ENCODE measurements at places on chromosomes 13 and 19.
A peak's percentile ranks its signal among the peaks of the same experiment; 100 is the strongest.

DNA sequence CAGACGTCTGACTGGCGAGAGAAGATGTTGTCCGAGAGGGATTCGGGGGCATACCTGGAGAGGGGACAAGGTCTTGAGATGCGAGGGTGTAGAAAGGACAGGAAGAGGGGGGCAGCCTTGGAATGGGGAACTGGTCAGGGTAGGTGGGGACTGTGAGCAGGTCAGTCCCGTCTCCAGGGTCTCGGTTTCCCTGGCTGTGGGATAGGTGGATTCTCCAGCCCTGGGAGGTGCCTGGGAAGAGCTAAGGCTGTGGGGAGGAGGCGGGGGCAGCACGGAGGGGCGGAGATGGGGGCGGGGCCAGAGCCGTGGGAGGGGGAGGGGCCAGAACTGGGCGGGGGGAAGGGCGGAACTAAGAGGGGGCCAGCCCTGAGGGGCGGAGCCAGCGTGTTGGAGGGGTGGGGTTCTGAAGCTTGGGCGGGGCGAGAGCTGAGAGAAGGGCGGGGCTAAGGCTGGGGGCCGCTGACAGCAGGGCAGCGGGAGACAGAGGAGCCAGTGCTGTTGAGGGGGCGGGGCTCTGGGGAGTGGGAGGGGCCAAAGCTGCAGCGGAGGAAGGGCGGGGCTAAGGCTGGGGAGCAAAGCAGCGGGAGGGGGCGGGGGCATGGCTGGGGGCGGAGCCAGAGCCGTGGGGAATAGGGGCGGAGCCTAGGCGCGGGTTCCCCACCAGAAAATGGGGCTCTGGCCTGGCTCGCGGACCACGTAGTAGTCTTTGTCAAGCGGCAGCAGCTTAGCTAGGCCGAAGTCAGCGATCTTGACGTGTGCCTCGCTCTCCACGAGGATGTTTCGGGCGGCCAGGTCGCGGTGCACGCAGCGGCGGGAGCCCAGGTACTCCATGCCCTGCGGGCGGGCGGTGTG lies 9.5 kb upstream of the INSL3 start:
- no peak for DNase-seq

- DNase-seq = no peak
Observed at GRCh38 chr19:55619286-55619685, 5.1 kb downstream of the ZNF784 start.

DNA sequence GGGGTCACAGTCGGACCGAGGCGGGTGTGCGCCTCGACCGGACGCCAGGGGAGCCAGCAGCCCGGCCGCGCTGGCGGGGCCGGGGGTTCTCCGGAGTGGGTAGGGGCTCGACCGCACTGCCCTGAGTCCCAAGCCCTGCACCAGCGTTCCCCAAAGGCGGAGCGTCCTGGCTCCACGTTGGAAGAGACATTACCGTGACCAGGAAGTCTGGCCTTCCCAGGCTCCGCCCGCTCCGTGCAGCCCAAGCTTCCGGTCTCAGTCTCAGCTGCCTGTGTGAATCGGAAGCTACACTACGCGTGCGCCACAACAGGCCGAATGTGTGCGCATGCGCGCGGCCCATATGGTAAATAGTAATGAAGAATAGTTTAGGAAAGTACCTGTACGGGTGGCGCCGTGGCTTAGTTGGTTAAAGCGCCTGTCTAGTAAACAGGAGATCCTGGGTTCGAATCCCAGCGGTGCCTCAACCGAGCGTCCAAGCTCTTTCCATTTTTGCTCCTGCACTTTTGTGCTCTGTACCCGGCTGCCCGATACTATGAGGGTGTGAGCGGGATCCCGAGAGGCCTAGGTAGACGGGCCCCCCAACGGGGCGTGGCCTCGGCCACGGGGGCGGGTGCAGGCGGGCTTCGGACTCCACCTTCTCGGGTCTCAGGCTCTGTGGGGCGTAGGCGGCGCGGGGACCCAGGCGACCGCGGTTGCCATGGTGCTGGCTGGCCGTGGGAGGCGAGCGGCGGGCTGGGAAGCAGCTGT lies 17.3 kb upstream of the LRP3 start:
- DNase-seq = peak; percentile 93

GRCh38 chr13:107942030-107942617 lies 273.2 kb downstream of the LIG4 start:
- no peak for DNase-seq

GRCh38 chr13:51584731-51585672 lies 740 bp downstream of the WDFY2 start:
- peak; percentile 66 for DNase-seq

GRCh38 chr13:44236801-44237207 lies 136.8 kb upstream of the SERP2 start:
- no peak for DNase-seq

DNA sequence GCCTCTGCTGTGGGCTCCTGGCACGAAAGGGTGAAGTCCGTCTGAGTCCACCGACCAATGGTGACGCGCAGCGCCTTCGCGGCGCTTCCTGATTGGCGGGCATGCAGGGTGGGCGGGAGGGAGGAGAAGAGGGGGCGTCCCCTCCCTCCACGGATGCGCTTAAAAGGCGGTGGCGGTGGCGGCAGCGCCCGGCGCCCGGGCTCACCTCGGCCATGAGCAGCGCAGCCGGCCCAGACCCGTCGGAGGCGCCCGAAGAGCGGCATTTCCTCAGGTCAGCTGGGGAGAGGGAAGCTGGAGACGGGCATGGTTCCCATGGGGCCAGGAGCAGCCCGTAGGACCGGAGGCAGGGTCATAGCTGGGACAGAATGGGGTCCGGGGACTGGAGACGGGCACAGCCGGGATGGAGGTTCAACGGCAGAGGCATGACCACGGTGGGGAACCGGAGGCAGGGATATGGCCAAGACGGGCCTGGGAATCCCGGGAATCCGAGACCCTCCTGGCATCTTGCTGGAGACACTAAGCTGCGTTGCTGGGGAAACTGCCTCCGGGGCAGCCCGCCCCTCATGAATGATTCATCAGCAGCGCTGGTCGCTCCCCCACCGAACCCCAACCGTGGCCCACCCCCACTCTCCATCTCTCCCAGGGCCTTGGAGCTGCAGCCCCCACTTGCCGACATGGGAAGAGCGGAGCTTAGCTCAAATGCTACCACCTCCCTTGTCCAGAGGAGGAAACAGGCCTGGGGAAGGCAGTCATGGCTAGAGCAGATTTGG lies at the start of gene YJEFN3:
Gene YJEFN3 (plus strand): TSS at position 191 of the 770 bp plus-strand sequence. CDS start 22 bp downstream, at position 213.
- DNase-seq = no peak

GRCh38 chr13:113113846-113114271 lies 8.3 kb downstream of the F7 start:
- DNase-seq = no peak

GRCh38 chr19:10389863-10390262 lies 9.5 kb upstream of the TYK2 start:
- DNase-seq = no peak

GRCh38 chr19:39996218-39996810 lies 546 bp upstream of the ZNF546 start:
- peak; percentile 41 for DNase-seq

- DNase-seq = peak; percentile 53
Observed at GRCh38 chr13:19618977-19619376, 14.5 kb upstream of the MPHOSPH8 start.

GRCh38 chr19:40592170-40592569 lies 9.0 kb upstream of the LTBP4 start:
- no peak for DNase-seq

DNA sequence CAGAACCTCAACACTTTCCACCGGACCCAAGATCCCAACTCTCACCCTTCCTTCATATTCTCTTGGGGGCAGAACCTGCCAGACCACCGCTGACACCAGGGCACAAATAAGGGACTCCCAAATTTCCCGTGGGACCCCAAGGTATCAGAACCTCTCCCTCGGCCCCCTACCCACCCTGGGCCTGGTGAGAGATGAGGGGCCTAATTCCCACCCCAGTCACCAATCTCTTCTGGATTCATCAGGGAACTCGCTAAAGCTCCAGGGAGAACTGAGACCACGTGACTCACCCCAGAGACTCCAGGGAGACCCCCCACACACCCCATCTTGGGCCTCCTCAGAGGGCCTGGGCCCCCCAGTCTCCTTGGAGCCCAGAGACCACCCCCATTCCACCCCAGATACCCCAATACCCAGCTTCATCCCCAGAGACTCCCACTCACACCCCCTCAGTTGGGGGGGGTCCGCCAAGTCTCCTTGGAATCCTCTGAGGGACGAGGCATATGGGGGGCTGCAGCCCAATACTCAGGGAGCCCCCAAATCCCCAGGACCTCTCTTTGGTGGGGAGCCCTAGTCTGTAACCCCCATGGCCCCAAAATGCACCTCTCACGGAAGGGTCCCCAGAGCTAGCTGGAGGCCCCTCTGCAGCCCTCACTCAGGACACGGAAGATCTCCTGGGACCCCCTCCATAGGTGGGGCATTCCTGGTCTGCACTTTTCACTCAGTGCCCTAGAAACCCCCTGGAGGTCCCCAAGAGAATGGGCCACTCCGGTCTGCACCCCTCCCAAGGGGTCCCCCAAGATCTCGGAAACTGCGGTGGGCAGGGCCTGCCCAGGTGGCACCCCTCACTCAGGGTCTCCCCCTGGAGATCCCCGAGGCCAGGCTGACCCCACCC lies 1.6 kb downstream of the LMNB2 start:
- no peak for DNase-seq

GRCh38 chr13:81012031-81012430 lies 671.1 kb upstream of the SPRY2 start:
- DNase-seq = no peak

DNA sequence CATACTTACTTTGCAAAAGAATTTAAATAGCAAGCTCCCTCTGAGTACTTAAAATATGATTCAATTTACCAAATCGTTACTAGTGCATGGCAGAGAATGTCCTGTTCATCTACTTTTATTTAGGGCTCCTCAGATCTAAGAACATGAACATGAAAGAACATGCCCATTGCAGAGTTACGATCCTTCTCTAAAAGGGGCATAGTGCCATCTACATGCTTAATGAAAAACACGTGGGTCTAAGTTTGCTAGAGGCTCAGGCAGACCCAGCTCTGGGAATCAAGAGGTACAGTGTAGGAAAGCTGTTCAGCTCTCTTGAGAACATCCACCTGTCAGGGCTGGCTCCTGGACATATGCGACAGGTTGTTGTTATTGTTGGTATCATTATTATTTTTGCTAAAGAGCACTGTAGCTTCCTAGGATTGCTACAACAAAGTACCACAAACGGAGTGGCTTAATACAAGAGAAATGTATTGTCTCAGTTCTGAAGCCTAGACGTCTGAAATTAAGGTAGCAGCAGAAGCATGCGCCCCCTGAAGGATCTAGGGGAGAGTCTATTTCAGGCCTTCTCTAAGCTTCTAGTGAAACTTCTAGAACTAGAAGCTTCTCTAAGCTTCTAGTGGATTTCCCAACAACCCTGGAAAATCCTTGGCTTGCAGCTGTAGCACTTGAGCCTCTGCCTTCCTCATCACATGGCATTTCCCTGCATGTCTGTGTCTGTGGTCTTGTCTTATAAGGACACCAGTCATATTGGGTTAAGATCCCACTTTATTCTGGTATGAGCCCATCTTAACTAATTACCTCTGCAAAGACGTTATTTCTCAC lies 133.9 kb downstream of the DCT start:
- no peak for DNase-seq

DNA sequence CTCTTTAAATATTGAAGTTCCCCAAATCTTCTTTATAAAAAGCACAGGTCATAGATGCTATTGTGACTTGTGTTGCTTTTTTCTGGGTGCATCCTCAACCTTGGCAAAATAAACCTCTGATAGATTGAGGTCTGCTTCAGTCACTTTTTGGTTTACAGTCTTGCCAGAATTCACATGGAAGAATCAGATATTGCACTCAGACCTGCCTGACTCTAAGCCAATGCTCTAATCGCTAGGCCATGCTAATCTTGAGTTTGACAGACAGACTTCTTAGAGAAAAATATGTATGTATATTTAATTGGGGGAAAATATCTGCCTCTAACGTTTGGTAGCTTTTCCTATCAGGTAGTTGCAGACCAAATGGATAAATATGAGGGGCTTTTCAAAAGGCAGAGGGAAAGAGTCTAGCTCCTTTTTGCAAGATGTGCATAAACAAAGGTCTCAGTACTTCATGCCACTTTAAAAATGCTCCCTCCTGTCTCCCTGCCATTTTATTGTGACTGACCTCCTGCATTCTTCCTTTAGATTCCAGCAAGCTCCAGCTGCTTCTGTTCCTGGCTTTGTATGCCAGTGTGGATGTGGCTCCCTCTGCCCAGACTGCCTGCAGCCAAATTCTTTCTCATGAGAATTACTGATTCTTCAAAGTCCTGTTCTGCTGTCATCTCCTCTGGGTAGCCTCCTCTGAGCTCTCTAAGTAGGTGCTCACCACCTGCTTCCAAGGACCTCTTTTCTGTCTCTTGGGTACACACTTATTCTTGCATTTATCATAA lies 42.4 kb upstream of the RFC3 start:
- no peak for DNase-seq

GRCh38 chr13:100511466-100511865 lies 77.1 kb downstream of the GGACT start:
- DNase-seq = no peak

DNA sequence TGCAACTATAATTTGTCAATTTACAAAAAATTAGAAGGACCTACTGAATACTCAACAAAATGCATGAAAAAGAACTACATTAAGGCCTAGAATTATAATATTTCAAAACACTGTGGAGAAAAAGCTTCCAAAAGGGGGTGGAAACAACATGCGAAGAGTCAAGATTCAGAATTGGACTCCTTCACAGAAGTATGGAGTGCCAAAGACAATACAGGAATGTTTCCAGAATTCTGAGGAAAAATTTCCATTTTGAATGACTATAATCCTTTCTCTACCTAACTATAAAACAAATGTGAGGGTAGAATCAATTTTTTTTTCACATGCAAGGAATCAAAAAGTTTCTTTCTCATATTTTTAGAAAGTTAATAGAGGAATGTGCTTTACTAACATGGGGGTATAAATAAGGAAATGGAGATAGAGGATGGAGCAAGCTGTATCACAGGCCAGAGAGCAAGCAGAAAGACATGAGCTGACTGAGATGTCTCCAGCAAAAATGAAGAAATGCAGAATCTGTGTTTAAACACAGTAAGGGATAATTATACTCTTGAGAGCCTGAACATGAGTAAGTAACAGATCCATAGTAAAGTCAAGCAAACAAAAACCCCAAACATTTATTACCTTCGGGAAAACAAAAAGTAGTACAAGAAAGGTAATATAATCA lies 39.5 kb upstream of the SMAD9 start:
- DNase-seq = no peak

- no peak for DNase-seq
Observed at GRCh38 chr19:31387717-31388301, 38.6 kb upstream of the TSHZ3 start.

- no peak for DNase-seq
Observed at GRCh38 chr13:81171065-81171647, 830.2 kb upstream of the SPRY2 start.

- DNase-seq = no peak
Observed at GRCh38 chr13:104297075-104297474, 1230.9 kb upstream of the SLC10A2 start.
